ENCODE measurements at places on chromosomes 6 and 20.
A peak's percentile ranks its signal among the peaks of the same experiment; 100 is the strongest.

DNA sequence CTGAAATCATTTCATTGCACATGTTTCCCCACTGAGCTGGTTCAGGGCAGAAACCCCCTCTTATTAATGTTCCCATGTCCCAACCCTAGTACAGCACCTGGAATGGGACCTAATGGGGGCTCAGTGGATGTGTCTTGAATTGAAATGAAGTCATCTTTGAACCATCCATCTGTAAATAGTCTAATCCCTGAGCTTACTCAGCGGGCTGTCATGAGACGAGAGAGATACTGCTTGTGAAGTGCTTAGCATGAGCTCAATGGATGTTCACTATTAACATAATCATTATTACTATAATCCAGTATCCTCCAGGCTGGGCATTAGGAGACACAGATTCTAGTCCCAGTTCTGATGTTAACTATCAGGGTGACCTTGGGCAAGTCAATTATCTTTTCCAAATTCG is 106.6 kb upstream of the LRFN2 start:
- ATAC-seq = peak; percentile 65

DNA sequence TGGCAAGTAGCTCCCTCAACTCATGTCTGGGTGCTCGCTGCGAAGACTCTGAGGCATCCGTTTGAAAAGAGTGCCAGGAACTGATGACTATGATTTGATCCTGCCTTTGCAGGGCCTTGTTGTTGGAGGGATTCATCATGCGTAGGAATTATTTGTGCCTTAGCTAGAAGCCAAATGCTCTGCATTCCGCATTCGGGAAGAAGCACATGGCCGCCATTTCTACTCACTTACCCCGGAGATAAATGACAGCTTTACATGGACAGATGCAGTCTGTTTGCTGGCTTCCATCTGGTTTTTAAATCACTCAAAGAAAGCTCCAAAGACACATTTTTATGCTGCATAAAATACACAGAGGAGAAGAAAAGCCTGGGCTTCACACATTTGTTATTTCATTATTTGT is 363.3 kb upstream of the CDH4 start:
- ATAC-seq = no peak

DNA sequence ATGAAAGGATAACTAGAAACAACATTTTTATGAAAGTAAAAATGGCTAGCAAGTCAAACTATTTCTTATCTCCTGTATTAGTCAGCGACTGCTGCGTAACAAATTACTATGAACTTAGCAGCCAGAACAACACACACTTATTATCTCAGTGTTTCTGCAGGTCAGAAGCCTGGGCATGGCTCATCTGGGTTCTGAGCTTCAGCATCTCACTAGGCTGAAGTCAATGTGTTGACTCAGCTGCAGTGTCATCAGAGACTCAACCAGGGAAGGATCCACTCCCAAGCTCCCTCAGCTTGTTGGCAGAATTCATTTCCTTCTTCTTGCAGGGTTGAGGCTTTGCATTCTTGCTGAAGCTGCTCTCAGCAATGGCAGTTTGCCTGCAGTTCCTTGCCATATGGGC is 33.2 kb upstream of the IGF2R start:
- no peak for ATAC-seq

GRCh38 chr20:6469695-6470094 is 297.8 kb upstream of the BMP2 start:
- no peak for ATAC-seq

DNA sequence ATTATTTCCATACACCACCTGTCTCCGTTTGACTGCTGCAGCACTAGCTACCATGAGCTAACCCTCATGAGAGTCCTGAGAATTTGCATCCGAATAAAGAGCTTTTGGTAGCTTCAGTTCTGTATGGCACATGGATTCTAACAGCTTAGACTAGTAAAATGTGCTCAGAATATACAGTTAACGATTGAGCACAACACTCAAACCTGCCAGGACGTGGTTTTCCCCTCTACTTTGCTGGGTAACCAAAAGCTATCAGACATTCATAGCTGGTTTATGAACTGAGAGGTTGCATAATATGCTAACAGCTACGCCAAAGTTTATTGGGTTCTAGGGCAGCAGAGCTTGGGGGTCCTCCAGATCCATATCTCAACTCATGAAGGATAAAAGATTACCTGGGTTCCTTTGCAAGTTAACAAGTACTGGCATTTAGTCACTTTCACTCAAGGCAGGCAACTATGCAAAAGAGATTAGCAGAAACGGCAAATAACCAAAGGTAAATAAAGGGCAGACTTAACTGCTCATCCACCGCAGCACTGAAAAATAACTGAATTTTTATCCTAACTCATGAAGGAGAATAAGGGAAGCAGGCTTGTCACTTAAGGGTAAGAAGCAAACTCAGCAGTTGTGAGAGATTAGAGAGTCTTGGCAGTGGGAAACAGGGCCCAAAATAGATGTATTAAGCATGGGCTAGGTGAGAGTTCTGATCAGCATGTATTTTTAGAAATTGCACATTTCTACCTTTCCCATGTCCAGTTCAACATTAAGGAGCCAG is 29.4 kb downstream of the NUDT3 start:
- no peak for ATAC-seq

DNA sequence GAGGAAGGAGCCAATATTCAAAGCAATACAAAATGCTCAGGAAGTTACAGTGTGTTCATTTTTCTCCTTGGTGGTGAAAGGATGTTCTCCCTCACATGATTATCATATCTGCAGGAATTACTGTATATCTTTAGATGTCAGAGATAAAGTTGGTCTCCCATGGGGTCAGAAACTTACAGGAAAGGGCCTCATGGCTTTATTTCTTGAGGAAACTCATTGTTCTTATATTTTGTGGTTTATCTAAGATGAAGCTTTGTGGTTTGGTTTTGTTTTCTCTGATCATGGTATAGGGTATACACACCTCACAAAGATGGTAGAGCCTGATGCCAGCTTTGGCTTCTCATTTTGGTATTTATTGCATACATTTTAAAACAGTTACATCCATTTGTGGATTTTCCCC is 100.5 kb upstream of the STXBP5 start:
- no peak for ATAC-seq

DNA sequence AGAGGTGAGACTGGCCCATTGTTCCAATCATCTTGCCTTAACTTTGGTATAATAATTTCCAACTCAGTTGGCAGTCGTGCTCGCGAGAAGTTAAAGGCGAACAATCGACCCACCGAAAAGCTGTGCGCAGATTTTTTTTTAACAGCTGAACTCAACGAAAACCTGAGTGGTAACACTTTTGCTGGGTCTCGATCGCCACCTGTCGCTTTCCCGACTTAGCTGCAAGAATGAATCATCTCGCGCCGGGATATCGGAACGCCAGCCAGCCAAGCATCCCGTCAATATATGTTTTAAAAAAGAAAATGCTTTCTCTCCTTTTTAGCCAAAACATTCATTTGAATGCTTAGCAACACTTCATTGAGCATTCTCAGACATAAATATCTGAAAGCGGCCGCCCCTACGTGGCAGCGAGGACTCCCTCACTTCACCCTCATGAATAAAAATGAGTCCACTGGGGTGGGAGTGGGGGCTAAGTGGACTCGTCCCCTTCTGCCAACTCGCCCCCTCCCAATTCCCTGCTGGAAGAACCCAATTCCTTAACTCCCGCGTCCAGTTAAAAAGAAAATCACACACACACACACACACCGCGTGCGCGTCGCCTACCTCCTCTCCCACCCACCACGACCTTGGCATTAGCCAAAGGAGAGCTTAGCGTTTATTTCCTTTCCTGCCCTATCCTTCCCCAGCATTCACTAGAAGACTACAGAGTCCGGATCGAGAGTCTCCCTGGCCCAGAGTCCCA is 1.5 kb downstream of the COL12A1 start:
- peak; percentile 4 for ATAC-seq

DNA sequence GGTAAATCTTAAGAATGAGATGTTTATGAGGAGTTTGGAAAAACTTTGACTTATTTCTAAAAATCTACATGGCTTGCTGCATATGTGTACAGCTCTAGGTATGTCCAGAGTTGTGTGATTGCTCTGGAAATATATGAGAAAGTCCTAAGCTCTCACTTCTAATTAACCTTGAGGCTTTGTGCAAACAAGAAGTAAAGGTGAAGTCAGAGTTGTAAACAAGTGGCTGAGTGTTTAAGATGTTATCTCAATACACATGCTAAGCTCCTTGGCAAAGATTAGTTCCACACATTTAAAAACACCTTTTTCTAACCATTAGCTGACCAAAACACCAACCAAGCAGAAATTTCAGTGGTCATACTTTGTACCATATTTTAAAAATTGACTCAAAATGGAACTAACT is 684.2 kb downstream of the HTR1B start:
- no peak for ATAC-seq

GRCh38 chr20:3811467-3812258 is 8.7 kb upstream of the AP5S1 start:
- peak; percentile 66 for ATAC-seq

- peak; percentile 4 for ATAC-seq
These were observed 1.4 kb downstream of the BACH2 start for GRCh38 chr6:90294989-90295853.

GRCh38 chr20:34615477-34615876 is 57.0 kb downstream of the MAP1LC3A start:
- ATAC-seq = no peak

GRCh38 chr20:41615676-41616075 is 2.5 kb downstream of the CHD6 start:
- ATAC-seq = no peak

DNA sequence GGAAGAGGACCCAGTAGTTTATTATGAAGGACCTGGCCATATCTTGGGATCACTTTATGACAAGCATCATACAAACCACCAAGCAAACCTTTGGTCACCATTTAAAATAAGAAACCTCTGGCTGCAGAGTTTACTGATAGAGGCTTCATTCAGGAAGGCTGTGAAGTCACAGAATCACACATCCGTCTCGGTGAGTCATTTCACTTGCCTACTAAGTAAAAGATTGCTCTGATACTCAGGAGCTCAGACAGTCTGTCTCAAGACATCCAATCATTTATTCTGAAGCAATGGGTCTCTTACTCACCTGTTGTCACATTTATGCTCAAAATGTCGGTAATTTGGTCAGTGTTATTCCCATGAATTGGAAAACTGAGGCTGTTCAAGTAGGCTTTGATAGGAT is 33.7 kb downstream of the ADGRF5 start:
- ATAC-seq = no peak

DNA sequence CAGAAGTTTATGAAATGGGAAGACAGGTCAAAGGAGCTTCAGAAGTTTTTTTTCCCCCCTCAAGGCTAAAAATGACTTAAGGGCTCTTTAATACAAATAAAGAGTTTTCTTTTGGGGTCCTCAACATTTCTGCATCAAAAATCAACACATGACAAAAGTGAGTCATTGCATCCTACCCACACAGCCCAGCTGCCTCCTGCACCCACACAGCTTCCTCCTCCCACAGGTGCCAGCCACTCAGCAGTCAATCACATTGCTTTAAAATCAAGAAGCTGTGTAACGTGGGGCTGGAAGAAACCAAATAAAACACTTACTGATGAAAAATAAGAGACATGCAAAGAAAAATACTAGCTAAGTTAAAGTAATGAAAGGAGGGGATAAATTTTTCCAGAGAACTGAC is 68.5 kb downstream of the MAP3K5 start:
- ATAC-seq = no peak

DNA sequence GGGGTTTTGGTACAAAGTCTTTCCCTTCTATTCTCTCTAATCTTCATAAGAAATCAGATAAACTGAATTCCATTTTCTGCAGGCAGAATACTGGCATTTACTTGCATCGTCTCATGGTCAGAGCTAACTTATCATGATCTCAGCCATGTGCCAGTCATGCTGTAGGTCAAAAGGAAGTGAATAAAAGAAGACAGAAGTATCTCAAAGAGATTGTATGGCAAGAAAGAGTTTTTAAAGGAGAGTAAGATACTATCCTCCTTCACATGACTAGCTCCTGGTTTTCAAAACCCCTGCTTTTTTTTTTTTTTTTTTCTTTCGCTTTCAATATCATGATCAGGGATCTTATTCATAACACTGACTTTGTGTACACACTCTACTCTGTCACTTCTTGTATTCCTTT is 398.3 kb downstream of the C6orf118 start:
- no peak for ATAC-seq

DNA sequence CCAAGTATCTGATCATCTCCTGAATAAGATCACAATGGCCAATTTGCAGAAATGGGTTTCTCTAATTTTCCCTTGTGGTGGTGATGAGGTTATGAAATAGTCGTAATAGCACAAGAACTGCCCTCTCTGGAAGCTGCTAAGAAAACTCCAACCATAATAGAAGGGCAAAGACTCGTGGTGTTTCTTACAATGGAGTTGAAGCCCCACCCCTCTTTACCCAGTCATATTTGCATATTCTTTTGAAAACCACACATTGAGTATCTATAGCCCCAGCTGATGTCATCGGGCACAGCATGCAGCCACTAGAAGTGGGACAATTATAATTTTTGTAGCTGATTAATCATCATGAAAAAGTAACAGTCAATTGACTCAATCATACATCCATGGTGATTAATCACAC is 452.1 kb upstream of the POU3F2 start:
- ATAC-seq = no peak

DNA sequence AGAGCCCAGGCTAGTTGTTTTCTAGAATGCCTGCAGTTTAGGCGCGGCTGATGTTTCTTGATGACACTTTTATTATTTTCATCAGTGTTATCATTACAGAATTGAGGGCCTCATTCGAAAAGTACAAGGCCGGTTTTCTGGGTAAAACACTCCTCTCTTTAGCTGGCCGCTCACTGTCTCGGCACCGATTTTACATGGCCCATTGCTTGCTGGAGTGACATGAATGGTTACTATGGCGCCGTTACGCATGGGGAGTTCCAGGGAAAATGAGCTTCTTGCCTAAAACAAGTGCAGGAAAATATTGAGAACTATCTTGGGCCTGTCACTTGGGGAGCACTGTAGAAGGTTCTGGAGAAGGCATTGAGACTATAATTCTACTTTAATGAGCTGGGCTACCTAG is 317.8 kb downstream of the CDH4 start:
- ATAC-seq = peak; percentile 71

- no peak for ATAC-seq
These were observed 23.6 kb downstream of the COL11A2 start for GRCh38 chr6:33168639-33169038.

DNA sequence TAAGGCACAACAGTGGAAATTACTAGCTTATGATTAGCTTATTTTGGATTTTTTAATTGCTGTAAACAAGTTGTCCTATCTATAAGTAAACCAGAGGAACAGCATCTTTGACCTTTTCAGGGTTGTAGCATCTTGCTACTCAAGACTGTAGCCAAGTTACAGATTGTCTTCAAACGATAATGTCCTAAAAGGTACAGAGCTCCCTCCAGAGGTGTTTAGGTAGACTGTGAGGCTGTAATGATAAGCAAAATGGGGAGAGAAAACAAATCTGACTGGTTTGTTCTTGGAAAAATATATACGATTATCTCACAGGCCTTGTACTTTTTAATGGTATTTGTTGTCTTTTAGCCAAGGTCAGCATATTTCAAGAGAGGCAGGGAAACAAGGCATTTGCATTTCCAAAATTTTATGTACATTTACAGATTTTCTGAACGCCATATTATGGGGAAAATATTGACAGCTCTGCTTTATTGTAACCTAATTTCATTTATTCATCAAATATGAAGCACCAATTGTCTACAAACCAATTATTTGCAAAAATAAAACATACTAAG is 273.4 kb downstream of the MEI4 start:
- no peak for ATAC-seq

- ATAC-seq = no peak
These were observed 28.1 kb upstream of the PAQR8 start for GRCh38 chr6:52333840-52334200.

Data from motor neuron (in vitro differentiated cells).